ENCODE measurements at places on chromosomes 5 and 9.

DNA sequence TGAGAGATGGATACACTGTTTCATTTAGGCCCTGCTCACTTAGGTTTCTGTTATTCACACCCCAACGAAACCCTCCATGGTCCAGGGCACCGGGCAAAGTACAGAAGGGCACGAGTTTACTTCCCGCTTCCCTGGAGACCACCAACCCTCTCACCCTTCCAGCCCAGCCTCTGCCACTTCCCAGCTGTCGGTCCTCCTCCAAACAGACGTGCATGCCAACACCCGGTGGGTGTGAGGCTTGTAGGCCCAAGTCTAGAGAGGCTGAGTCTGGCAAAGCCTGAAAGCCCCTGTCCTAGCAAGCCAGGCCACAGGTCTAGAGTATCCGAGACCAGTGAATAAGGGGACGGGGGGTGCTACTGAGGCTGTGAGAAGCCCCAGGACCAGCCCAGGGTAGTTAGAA, 7.1 kb upstream of the FGFR4 start:
- DNase-seq: no peak

- DNase-seq: no peak
Measured at GRCh38 chr9:134313470-134313869, 12.8 kb upstream of the RXRA start.

- no peak for DNase-seq
Measured at GRCh38 chr5:135053278-135053677, 19.2 kb upstream of the PITX1 start.

GRCh38 chr9:129408535-129409215, 212.2 kb downstream of the C9orf50 start:
- DNase-seq: no peak

DNA sequence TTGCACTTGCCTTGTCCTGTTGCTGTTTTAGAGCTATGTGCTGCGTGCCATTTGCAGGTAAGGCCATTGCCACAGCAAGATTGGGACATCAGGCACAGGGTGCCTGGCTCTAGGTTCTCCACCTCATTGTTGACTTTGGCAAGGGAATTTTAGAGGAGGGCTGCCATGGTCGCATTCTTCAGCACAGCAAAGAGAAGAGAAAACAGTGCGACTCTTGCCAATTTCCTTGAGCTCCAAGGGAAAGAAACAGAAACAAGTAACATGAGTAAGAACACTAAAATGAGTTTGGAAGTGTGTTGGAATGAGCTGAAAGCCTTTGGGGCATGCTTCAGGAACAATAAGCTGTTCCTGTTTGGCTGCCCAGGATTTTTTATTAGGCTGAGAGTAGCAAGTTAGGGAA, 188.1 kb upstream of the IL12B start:
- no peak for DNase-seq

DNA sequence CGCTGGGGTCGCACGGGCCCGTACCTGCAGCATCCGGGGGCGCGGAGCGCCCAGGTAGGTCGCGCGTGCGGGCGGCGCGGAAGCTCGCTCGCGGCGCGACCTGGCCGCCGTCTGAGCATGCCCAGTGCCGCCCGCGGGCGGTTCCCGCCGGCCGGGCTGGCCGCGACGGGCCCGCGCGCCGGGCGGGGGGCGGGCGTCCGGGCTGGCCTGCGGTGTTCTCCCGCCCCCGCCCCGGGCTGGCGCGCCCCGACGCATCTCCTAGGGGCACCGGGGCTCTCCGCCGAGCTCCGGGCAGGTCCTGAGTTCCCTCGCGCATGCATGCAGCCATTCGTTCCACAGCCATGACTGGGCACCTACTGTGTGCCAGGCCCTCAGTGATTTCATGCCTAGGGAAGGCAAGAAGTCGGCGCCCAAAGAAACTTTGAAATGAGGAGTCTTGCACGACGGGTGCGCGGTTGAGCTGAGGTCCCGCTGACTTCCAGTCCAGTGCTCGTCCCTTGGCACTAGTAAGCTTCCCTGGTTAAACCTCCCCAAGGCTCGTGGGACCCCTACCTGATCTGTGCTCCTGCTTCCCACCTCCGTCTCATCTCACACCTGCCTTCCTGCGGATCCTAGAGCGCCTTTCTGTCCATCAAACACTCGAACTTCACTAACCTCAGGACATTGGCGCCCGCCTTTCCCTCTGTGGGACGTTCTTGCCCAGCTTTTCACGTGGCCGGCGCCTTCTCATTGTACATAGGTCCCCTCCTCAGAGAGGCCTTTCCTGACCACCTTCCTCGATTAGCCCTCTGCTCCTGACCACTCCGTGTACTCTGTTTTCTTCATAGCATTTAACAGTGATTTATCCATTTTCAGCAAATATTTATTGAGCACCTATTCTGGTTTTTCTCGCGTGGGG, at the start of gene PTPN3:
Gene PTPN3, minus strand, starts transcription at position 113 of the 898 bp plus-strand sequence. CDS start 34,873 bp downstream, outside the sequence.
- DNase-seq: no peak

DNA sequence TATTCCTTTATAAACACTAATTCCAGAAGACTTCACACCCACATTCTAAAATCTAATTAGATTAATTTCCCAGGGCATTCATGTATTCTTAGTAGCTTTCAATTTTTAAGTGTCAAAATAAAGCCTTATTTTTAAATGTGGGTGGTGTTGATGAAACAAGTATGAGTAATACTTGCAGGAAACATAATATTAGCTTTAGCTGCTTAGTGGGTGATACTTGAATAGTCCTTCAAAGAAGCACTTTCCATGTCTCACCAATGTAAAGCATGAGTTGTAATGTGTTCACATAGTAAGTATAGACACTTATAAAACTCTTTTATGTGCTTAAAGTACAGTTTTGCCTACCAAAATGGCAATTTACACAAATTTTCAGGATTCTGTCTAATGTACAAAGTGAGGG, 6.9 kb downstream of the FNBP1 start:
- no peak for DNase-seq

DNA sequence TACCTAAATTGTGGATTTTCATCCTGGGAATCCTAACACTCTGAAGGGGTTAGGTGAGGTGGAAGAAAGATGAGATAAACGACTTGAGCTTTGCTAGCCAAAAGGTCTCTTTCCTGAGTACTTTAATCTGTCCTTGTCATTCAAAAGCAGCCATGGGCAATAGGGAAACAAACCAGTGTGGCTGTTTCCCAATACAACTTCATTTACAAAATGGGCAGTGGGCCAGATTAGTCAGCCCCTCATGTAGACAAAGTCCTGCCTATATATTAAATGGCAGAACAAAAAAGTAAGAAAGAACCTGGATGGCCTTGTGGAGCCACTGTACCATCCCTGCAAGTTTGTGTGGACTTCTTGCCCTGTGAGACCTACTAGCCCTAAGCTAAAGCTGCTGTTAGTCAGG, 51.0 kb upstream of the NFIL3 start:
- DNase-seq: no peak

GRCh38 chr5:95641741-95642220, 4.8 kb upstream of the RFESD start:
- DNase-seq: no peak

GRCh38 chr5:55498457-55498856, 36.3 kb downstream of the PLPP1 start:
- DNase-seq: no peak

DNA sequence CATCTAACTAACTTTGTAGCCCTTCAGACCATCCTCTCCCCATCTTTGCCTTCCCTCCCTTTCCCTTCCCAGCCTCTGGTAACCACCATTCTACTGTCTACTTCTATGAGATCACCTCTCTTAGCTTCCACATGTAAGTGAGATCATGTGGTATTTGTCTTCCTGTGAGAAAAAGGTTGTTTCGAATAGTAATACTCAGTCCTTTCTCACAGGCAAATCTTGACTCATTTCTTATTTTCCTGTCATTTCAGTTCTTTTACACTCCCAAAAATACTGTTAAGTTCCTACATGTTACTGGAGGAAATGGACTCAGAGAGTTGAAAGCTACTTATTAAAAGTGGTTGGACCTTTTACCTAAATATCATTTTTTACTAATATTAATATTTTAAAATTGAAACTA, 82.1 kb downstream of the SLF1 start:
- no peak for DNase-seq

GRCh38 chr9:65458465-65458864, 173.5 kb upstream of the FOXD4L5 start:
- no peak for DNase-seq

- DNase-seq: no peak
Measured at GRCh38 chr5:124210111-124210910, 536.1 kb downstream of the ZNF608 start.

GRCh38 chr5:137091472-137091871, 407.7 kb downstream of the SPOCK1 start:
- no peak for DNase-seq

DNA sequence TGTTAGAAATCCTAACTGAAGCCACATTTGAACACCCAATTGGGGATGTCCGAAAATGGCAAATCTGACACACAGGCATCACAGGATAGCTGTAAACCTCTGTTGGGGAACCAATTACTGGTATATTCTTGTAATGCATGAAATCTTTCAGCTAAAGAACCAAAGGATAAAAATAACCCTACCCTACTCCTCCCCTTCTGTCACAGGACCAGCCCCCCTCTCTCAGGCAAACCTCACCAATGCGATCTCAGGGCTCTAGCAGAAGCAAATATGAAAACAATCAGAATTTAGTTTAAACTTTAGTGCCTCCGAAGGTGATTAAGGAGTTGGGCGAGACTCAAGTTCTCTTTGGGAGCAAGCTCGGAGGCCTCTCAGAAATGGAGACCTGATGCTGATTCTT, 499.3 kb downstream of the SPOCK1 start:
- no peak for DNase-seq

DNA sequence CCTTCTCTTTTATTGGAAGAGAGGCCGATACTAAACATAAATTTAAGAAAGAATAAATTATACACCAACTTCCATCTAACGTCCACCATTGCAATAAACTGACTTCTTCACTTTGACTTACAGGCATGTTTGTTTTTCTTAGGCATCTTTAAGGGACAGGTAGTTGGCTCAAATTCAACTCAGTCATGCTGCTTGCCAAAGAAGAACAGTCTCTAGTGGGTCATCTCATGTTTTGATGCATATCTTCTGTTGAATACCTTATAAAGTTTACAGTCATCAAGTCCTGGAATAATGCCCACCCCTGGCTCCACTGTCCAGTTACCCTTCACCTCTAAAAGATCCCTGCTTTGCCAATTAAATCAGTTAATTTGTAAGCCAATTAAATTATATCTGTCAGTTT, 328.2 kb upstream of the GRAMD2B start:
- DNase-seq: no peak

- no peak for DNase-seq
Measured at GRCh38 chr9:86697213-86697612, 250.1 kb downstream of the GAS1 start.

DNA sequence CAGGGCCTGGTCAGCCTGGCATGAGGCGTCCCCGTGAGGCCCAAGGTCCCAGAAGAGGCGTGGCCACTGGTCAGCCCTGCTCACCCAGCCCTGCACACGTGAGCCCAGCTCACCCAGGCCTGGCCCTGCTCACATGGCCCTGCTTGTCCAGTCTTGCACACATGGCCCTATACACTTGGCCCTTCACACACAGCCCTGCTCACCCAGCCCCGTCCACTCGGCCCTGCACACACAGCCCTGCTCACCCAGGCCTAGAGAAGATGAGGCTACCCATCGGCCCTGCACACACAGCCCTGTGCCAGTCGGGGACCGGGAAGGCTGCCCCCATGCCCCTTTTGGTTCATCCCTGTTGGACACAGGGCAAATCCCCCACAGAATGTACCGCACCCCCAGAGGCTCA, 28.4 kb downstream of the ZDHHC11B start:
- DNase-seq: no peak

- no peak for DNase-seq
Measured at GRCh38 chr5:38608874-38609273, 52.4 kb upstream of the LIFR start.

DNA sequence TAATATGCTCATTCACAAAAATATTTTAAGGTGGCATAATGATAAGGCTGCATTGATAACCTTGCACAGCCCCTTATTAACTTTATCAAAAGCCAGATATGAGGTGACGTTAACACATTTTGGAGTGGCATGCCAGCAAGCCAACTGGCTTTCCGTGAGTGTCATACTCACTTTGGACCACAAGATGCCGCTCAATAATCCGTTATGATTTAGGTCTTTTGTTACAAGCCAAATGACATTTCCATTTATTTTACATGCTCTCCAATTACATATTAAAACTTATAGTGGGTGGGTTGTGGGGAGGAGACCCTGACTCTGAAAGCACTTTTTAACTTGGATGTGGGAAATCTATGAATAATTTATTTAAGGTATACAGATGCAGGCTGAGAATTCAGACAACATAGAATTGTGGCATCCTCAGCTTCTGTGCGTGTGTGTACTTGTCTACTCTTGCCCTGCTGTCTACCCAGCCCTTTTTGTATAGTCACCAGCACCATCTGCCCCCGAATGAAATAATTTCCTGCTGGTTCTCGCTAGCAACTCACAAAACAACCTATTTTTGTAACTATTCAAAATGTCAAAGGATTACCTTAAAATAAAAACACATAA, 305.1 kb downstream of the PSAT1 start:
- DNase-seq: no peak

- no peak for DNase-seq
Measured at GRCh38 chr5:60178101-60178500, 284.6 kb upstream of the PDE4D start.

DNA sequence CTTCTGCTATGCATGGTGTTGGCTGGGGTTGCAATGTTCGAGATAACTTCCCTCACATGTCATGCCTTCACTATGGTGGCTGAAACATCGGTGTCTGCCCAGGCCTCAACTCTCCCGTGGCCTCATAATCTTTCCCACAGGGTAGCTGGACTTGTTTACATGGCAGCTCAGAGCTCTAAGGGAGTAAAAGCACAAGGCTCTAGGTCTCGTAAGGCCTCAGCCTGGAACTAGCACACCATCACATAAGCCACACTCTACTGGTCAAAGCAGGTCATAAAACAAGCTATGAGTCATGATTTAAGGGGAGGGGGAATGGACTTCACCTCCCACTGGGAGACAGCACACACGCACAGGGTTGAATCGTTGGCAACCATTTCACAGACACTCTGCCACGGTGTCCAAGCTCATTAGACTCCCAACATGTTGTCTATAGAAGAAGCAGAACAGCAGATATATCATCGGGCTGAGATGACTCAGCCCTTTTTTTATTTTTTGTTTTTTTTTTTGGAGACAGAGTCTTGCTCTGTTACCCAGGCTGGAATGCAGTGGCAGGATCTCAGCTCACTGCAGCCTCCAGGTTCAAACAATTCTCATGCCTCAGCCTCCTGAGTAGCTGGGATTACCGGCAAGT, 66.8 kb upstream of the IL17B start:
- DNase-seq: no peak

GRCh38 chr5:141022384-141022783, 28.8 kb upstream of the PCDHB1 start:
- no peak for DNase-seq

GRCh38 chr9:111662576-111663300, 1.3 kb downstream of the GNG10 start:
- peak; percentile 3 for DNase-seq
